ENCODE measurements at places on chromosomes 7 and 10.

DNA sequence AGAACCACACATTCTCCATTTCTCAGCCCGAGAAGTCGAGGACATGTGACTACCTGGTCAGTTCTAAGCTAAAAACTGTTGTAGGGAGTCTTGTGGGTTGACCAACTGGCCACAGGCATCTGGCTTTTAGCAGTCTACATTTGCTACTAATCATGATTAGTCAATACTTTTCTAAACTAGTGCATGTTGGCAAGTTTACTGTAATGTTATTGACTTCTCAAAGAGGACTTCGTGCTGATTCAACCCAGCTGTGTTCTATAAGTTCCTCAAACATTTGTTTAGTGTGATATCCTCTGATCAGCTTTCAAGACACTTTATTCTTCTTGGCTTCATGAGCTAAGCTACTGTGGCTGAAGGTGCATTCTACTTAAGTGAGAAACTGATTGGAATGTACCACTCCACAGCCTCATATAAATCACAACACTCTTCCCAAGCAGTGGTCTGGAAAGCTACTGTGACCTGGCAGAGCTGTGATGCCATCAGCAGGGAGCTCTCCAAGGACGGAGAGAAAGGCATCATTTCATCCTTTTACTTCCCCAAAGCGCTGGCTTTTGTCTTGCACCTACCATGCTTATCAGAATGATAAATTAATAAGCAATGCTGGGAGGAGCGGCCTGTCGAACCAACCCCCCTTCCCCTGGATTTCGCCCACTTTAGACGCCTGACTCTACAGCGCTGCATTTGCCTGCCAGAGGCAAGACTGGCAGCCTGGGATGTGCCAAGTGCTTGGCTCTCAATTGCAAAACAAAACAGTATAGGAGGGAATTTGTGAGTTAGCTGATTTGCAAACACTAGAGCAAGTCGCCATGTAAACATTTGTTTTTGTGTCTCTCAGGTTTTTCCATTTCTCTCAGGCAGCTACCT is 206.7 kb upstream of the PLXNA4 start:
- no peak for DNase-seq

- DNase-seq = no peak
Measured at GRCh38 chr7:154767142-154767541, 235.8 kb downstream of the PAXIP1 start.

GRCh38 chr10:46001187-46001756 is 29.0 kb downstream of the TIMM23 start:
- DNase-seq = no peak

GRCh38 chr7:17558135-17558534 is 259.7 kb downstream of the AHR start:
- DNase-seq = no peak
